ENCODE measurements at places on chromosomes 3 and 15.

DNA sequence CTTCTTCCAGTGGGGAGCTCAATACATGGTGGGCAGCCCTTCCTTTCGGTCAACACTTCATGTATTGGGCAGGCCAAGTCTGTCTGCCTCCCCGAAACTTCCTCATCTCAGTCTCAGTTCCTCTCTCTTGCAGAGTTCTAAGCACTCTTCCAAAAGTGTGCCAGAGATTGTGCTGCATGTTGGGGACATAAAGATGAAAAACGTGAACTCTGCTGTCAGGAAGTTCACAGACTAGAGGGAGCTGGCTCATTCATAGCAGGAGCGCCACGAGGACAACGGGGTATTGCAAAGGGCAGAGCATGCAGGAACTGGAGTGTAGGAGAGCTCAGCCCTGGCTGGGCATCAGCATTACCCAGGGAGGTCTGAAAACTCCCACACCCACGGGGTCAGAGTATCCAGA, 15.3 kb upstream of the EPHB3 start:
- DNase-seq = no peak

DNA sequence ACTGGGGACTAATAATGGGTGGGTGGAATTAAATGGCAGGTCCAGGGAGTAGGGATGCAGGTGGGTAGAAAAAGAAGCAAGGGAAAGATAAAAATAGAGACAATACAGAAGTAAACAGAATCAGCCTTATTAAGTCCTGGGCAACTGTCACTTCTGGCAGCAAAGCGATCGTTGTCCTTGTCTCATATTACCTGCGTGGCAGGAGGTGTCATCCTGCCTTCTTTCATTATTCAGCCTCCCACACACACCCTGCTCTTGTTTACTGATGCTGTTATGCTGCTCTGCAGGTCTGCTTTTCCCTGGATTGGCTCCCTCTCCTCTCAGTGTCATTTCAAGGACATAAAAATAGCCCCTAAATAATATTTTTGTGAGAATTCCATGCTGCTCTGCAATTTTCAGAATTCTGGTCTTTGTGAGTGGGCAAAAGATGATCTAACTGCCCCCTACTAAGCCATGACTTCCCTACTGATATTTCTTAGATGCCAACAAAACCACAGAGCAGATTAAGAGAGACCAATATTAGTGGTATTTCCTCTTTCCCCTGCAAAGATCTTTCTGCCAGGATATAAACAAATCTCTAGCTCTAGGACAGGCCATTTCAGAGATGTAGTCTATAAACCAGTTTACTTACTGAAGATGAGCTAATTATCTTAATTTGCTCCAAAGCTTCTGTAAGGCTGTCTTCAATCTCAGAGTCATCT, 8.5 kb downstream of the VEPH1 start:
- no peak for DNase-seq

GRCh38 chr3:61561374-61562041, at the start of gene PTPRG:
TSS of gene PTPRG (plus strand) at chr3:61561571. CDS start at chr3:61562288, 717 bp downstream.
- no peak for DNase-seq

- DNase-seq = no peak
These were observed 10.7 kb upstream of the SLC15A2 start for GRCh38 chr3:121883507-121883906.

- DNase-seq = no peak
These were observed 29.5 kb downstream of the AGTR1 start for GRCh38 chr3:148727231-148727630.

DNA sequence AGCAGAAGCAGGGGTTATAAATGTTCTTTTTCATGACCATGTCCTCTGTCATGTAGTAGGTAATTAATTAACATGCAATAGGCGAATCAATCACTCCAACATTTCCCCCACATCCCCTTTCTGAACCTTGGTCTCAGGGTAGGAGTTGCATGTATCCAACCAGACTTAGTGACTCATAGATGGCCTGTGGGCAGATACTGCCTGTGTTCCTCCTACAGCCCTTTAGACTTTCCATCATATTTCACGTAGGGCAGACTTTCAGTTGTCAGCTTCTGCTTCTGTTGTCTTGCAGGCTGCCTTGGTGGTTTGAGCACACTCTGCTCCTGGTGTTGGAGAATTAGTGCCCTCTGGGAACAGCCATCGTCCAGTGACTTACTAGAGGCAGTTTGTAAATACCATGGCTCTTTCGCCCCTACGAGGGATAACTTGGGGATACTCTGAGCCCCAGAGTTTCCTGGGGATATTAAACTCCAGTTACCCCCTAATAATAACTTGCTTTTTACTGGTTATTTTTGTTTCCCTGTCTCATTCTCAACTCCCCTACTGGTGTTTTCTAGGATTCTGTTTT, 244.4 kb downstream of the EDEM1 start:
- DNase-seq = no peak

DNA sequence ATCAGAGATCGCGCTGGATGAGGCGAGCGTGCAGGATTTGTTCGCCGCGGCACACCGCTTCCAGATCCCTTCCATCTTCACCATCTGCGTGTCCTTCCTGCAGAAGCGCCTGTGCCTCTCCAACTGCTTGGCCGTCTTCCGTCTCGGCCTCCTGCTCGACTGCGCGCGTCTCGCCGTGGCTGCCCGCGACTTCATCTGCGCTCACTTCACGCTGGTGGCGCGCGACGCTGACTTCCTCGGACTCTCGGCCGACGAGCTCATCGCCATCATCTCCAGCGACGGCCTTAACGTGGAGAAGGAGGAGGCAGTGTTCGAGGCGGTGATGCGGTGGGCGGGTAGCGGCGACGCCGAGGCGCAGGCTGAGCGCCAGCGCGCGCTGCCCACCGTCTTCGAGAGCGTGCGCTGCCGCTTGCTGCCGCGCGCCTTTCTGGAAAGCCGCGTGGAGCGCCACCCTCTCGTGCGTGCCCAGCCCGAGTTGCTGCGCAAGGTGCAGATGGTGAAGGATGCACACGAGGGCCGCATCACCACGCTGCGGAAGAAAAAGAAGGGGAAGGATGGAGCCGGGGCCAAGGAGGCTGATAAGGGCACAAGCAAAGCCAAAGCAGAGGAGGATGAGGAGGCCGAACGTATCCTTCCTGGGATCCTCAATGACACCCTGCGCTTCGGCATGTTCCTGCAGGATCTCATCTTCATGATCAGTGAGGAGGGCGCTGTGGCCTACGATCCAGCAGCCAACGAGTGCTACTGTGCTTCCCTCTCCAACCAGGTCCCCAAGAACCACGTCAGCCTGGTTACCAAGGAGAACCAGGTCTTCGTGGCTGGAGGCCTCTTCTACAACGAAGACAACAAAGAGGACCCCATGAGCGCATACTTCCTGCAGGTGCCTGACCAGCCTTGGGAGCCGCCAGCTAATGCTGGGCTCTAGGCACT, 819 bp downstream of the KLHL40 start:
- DNase-seq = no peak

- DNase-seq = no peak
These were observed 25.1 kb downstream of the SMAD3 start for GRCh38 chr15:67090297-67091070.

- DNase-seq = no peak
These were observed 292.7 kb downstream of the EDEM1 start for GRCh38 chr3:5480190-5480589.
